ENCODE measurements at places on chromosomes 4 and X. TPM values are rescaled to one million over a fixed set of nuclear protein-coding genes. Genes with fewer than 3 reads are reported as not detected.

UGT2B10 gene
- not detected for total RNA-seq

MEPE gene
- total RNA-seq: not detected

SEPSECS gene
- 4.9 TPM for total RNA-seq

MAGEC2 gene
- not detected for total RNA-seq

NAT8L gene
- 0.38 TPM for total RNA-seq

UGT2B11 gene
- not detected for total RNA-seq

PDLIM3 gene
- 0.25 TPM for total RNA-seq

G3BP2 gene
- total RNA-seq: 133 TPM

TSPAN6 gene
- 29.3 TPM for total RNA-seq

BANK1 gene
- total RNA-seq: not detected

PLP2 gene
- 62.5 TPM for total RNA-seq

GAGE12F gene
- total RNA-seq: not detected

DUSP9 gene
- total RNA-seq: not detected

BGN gene
- 115 TPM for total RNA-seq

ARAP2 gene
- total RNA-seq: not detected

BST1 gene
- 32.6 TPM for total RNA-seq

AFAP1 gene
- 103 TPM for total RNA-seq

XG gene
- 16.3 TPM for total RNA-seq

RIPPLY1 gene
- not detected for total RNA-seq

XKRX gene
- not detected for total RNA-seq

GAGE12E gene
- not detected for total RNA-seq

CACNA1F gene
- not detected for total RNA-seq

DIAPH2 gene
- 7.5 TPM for total RNA-seq

SOWAHB gene
- total RNA-seq: not detected

INTU gene
- total RNA-seq: 4.4 TPM

PRKG2 gene
- 4.6 TPM for total RNA-seq

DCLK2 gene
- 2.9 TPM for total RNA-seq

SPANXC gene
- total RNA-seq: not detected

MYL5 gene
- total RNA-seq: 14.9 TPM

CSAG1 gene
- total RNA-seq: not detected

GLOD5 gene
- not detected for total RNA-seq

CXorf49 gene
- not detected for total RNA-seq

SMIM10L2A gene
- total RNA-seq: not detected

REELD1 gene
- not detected for total RNA-seq

SPARCL1 gene
- total RNA-seq: not detected

TSR2 gene
- total RNA-seq: 19.6 TPM

CXorf65 gene
- not detected for total RNA-seq
